ENCODE measurements at places on chromosomes 7 and 10.

GRCh38 chr10:62092301-62093030 is 176.2 kb downstream of the RTKN2 start:
- no peak for DNase-seq

GRCh38 chr10:71748671-71749191 is 24.6 kb downstream of the VSIR start:
- DNase-seq, result peak; percentile 79

DNA sequence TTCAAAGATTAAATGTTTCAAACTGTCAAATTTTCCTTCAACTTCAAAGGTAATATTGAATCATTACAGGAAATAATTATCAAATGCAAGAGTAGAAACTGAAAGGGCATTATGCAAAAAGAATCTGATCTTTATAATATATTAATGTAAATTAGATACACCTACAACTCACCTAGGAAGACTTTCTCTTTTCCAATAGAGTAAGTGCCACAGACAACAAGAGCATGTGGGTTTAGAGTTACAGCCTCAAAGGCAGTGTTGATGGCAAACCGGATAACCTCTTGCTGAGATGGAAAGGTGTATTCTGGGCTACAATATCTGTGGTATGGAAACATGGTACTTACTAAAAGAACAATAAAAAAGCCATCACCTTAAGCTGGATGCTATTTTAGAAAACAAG is 11.7 kb downstream of the DCLRE1A start:
- DNase-seq, result no peak

GRCh38 chr7:85222522-85222921 is 35.7 kb upstream of the SEMA3D start:
- no peak for DNase-seq

DNA sequence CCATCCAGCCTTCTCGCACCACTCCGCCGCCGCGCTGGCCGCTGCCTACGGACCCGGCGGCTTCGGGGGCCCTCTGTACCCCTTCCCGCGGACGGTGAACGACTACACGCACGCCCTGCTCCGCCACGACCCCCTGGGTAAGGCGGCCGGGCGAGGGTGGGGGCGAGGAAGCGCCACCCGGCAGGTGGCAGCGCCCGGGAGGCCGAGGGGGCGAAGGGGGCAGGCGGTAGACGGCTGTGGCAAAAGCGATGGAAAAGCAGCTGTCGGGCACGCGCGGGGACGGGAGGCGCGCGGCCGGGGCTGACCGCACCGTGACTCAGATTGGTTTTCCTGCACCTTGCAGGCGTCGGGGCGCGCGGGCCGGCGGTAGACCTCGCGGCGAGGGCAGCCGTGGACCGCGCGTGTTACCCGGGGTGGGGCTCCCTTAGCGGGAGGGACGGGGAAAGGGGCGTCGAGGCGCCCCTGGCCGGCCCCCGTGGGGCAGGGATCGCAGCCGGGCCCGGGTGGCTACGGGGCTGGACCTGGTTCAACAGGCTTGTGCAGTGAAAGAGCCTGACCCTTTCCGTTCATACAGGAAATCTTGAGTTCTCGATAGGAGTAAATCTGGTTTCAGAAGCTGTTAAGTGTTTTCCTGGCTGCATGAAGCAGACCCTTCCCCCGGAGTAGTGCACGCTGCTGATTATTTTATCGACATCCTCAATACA is 608 bp downstream of the HHEX start:
- peak; percentile 65 for DNase-seq

DNA sequence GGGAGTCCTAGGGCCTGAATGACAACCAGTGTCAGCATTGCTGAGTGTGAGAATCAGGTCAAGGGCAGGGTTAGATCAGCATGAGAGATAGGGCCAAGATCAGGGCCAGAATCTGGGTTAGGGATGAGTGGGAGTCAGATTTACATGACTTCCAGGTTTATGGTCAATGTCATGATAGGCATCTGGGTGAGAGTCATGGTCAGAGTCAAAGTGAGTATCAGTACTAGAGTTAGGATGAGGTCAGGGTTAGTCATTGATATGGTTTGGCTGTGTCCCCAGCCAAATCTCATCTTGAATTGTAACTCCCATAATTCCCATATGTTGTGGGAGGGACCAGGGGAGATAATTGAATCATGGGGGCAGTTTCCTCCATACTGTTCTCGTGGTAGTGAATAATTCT is 12.3 kb downstream of the MRPS24 start:
- no peak for DNase-seq

- no peak for DNase-seq
These were observed 43.8 kb downstream of the ADAMTS14 start for GRCh38 chr10:70715853-70716795.

GRCh38 chr10:2949948-2950354 is 117.4 kb upstream of the PFKP start:
- no peak for DNase-seq

- DNase-seq, result no peak
These were observed 23.6 kb downstream of the FAM3C start for GRCh38 chr7:121372376-121373010.

DNA sequence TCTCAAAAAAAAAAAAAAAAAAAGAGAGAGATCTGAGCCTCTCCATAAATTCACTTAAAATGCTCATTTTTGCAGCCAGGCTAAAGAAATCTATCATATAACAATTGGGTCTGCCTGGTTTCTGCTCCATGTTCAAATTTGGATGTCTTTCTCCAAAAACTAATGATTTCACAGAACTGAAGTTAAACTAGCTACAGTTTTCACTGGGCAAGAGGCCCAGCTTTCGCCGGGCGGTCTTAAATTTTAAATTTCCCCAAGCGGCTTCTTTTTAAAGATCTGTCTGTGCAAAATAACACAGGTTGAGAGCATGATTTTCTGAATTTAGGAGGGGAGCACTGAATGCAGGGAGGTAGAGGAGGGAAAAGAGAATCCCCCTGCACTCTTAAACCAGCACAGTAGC is 603.4 kb downstream of the KCNMA1 start:
- DNase-seq, result peak; percentile 78

- DNase-seq, result no peak
These were observed 321.8 kb downstream of the DPP6 start for GRCh38 chr7:154373956-154374355.

DNA sequence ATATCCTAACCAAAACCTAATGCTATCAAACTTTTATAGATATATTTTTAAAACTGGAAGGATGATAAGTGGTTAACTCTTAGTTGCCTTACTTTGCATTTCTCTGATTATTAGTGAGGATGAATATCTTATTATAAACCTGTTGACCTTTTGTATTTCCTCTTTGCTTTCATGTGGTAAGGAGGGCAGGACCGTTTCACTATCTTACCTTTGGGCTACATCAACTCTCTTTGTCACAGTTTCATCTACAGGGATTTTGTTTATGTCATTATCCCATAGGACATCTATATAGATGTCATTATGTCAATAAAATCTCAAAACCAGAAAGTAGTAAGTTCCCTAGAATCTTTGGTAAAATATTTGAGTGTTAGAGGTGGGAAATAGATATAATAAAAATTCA is 219.3 kb downstream of the THSD7A start:
- no peak for DNase-seq

GRCh38 chr10:120666308-120666707 is 184.9 kb upstream of the WDR11 start:
- DNase-seq, result no peak

DNA sequence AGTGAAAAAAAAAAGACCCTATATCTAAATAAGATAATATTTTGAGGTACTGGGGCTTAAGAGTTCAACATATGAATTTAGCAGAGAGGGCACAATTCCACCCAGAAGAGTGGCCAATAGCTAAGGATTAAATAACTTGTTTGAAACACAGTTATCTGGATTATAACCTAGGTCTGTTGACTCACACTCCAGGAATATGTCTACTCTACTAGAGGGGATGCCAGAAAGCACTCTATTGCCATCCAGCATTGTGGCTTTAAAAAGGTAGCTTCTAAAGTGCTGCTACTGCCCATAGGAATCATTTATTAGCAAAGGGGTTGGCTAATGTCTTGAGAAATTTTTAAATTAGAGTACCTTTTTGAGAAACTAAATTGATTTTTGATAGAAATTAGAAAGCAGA is 102.2 kb downstream of the PPP1R3A start:
- DNase-seq, result no peak

- peak; percentile 90 for DNase-seq
These were observed 539.4 kb upstream of the MGMT start for GRCh38 chr10:128927497-128928161.

DNA sequence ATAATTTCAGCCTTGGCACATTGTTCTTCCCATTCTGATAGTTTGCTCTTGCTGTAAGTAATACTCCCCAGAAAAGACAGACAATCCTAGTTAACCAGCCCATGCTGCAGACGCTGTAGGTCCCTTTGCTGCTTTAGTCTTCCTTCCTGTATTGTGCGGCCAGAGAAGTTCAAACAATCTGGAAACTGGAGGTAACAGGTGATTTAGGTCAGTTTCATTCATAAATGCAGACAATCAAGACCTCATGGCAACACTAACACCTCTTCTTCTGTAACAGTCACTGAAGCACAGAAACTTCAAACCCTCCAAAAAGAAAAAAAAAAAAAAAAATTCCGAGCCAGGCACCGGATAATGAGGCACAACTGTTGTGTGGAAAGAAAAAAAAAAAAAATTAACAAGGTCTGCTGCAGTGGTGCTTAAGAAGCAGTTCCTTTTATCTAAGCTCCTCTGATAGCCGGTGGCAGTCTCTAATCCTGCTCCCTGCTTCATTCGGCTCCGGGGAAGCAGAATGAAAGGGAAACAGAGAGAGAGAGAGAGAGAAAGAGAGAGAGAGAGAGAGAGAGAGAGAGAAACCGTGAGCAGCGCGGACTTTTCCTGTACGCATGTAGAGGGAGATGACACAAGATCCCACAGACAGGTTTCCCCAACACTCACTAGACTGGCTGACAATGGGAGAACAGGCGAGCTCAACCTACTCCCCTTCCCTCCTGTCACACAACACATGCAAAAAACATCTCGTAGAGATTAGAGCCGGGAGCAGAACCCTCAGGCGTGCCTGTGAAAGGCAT is at the start of gene SEMA3A:
SEMA3A (minus strand) TSS at position 306 of the 788 bp plus-strand sequence; CDS start at position 103, 203 bp downstream.
- DNase-seq, result peak; percentile 81

DNA sequence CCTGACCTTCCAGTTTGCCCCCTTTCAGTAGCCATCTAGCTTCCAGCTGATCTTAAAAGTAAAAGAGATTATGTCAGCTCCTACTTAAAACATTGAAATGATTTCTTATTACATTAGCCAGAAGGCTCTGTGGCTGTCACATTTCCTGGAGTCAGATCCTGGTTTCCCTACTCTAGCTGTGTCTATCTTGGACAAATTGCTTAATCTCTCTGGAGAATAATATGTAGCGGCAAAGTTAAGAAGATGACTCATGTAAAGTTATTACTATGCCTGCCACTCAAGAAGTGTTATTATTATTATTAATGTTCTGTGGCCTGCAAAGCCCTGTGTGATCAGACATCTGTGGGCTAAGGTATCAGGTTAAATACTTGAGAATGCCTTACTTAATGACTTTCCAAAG is 107.2 kb downstream of the RUNDC3B start:
- DNase-seq, result no peak

DNA sequence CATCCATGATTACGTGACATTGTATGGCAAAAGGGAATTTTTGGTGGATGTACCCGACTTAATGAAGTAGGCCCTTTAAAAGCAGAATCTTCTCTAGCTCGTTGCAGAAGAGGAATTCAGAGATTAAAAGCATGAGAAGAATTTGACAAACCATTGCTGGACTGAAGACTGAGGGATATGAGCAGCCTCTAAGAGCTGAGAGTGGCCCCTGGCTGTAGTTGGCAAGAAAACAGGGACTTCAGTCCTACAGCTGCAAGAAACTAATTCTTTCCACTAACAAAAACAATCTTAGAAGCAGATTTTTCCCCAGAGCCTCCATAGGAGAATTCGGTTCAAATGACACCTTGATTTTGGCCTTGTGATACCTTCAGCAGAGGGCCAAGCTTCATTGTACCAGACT is 34.1 kb downstream of the MACC1 start:
- DNase-seq, result no peak

- DNase-seq, result no peak
These were observed 87.3 kb downstream of the CCSER2 start for GRCh38 chr10:84415539-84416244.

DNA sequence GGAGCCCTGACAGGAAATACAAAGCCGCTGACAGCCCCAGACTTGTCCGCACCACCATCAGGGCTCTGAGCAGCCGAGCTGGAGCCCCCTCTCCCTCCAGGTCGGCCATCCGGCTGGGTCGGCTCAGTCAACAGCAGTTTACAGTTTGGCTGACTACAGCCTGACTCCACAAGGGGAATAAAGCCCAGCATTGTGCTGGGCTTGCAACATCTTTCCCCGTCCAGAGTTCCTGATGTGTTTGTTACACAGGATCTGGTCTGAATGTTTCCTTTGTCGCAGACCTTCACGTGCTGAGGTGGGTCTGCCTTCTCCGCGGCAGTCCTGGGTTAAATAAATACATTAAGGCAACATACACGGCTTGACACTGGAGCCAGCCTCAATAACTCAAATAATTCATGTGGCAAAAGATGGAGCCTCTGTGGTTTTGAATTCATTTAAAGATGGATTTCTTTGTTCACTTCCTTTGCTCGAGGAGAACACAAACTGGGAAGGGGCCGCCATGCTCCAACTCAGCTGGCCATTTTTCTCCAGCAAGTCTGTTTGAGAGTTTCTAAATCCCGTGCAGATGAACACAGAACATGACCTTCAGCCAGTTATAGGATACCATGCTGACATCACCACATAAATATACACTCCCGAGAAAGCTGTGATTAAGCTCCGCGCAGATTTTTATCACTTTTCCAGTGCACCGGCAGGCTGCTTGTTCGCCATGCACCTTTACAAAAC is 192.1 kb downstream of the WDR11 start:
- no peak for DNase-seq

DNA sequence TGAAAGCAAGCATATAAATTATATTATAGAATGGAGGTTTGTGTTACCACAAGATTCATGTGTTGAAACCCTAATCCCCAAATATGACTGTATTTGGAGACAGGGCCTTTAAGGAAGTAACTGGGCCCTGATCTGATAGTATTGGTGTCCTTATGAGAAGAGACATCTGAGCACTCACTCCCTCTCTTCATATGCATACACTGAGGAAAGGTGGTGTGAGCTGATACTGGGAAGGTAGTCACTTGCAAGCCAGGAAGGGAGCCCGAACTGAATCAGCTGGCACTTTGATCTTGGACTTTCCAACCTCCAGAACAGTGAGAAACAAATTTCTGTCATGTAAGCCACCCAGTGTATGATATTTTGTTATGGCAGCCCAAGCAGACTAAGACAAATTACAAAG is 66.9 kb upstream of the RHOBTB1 start:
- no peak for DNase-seq

DNA sequence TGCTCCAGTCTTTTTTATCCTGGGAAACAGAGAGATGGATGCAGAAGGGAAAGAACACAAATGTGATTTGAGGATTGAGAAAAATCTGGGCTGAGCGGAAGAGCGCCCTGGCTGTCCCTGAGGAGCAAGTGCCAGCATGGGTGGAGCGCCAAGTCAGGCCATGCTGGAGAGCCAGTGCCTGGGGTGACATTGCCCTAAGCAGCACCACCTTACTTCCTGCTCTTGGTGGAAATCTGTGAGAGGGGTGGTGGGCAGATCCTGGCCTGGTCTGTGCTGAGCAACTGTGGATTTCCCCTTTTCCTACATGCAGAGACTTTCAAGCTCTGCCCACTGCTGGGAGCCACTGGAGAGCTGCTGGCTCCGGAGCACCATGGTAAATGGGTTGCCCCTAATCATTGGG is 36.9 kb downstream of the DDIT4 start:
- no peak for DNase-seq

GRCh38 chr7:91112902-91113341 is 151.3 kb upstream of the FZD1 start:
- no peak for DNase-seq

GRCh38 chr7:29610086-29610485 is 46.5 kb downstream of the PRR15 start:
- DNase-seq, result no peak

- DNase-seq, result no peak
These were observed 178.2 kb upstream of the PITRM1 start for GRCh38 chr10:3350617-3351258.

Measured in right hindlimb (tissue), 1 donor.